ENCODE measurements at places on chromosomes 16 and 17. TPM values are rescaled to one million over a fixed set of nuclear protein-coding genes. Genes with fewer than 3 reads are reported as not detected.

The KRTAP4-3 gene
- not detected for total RNA-seq

The GNPTG gene
- 64.1 TPM for total RNA-seq

The KDM8 gene
- total RNA-seq: 24.6 TPM

The EFCAB5 gene
- 0.63 TPM for total RNA-seq

The MMP25 gene
- total RNA-seq: 1.6 TPM

The EVPLL gene
- total RNA-seq: not detected

The SPN gene
- 161 TPM for total RNA-seq

The CRHR1 gene
- total RNA-seq: not detected

The GPR139 gene
- not detected for total RNA-seq

The KRT9 gene
- total RNA-seq: not detected

The CAMKK1 gene
- total RNA-seq: 5.9 TPM

The GSDMA gene
- total RNA-seq: 1.1 TPM

The KCNJ18 gene
- total RNA-seq: not detected

The KCNJ16 gene
- not detected for total RNA-seq

The SLC6A2 gene
- total RNA-seq: not detected

The ARHGAP44 gene
- not detected for total RNA-seq

The KRTAP9-2 gene
- not detected for total RNA-seq

The KRTAP9-7 gene
- total RNA-seq: not detected

The MYCBPAP gene
- 0.92 TPM for total RNA-seq

The CLEC19A gene
- total RNA-seq: not detected

The MPV17L gene
- 0.13 TPM for total RNA-seq

The TNK1 gene
- 16.0 TPM for total RNA-seq

The TMEM88 gene
- 5.8 TPM for total RNA-seq

The CACNG1 gene
- total RNA-seq: not detected

The SDR42E1 gene
- 7.4 TPM for total RNA-seq

The NKD1 gene
- total RNA-seq: 6.2 TPM

The TMEM235 gene
- not detected for total RNA-seq

The ABCA3 gene
- total RNA-seq: 9.5 TPM

The UMOD gene
- not detected for total RNA-seq

The TBC1D3 gene
- not detected for total RNA-seq

The GCGR gene
- not detected for total RNA-seq

The CCDC102A gene
- total RNA-seq: 6.1 TPM

The PHOSPHO1 gene
- not detected for total RNA-seq

The DNAH9 gene
- not detected for total RNA-seq

The CACNA1H gene
- total RNA-seq: 8.2 TPM

The SLC4A1 gene
- not detected for total RNA-seq

The TMEM98 gene
- 0.36 TPM for total RNA-seq

The CDH15 gene
- 0.19 TPM for total RNA-seq

The KLHL10 gene
- not detected for total RNA-seq

The SLC16A13 gene
- total RNA-seq: 15.4 TPM

The PLLP gene
- 1.4 TPM for total RNA-seq

The CNP gene
- 36.2 TPM for total RNA-seq

The SLFN12 gene
- total RNA-seq: 7.1 TPM

The CCL5 gene
- total RNA-seq: 128 TPM

The PMM2 gene
- 43.7 TPM for total RNA-seq

The EVI2B gene
- 130 TPM for total RNA-seq

The ITGA2B gene
- 0.41 TPM for total RNA-seq

The CCDC200 gene
- not detected for total RNA-seq

The C16orf89 gene
- 0.62 TPM for total RNA-seq

The NPIPA8 gene
- 2.2 TPM for total RNA-seq

The KCNH6 gene
- total RNA-seq: not detected

The ADAMTS18 gene
- total RNA-seq: not detected

The WDR81 gene
- 63.1 TPM for total RNA-seq

The ANKFN1 gene
- not detected for total RNA-seq

The HCRT gene
- not detected for total RNA-seq
